ENCODE measurements at places on chromosomes 13 and 19.
A peak's percentile ranks its signal among the peaks of the same experiment; 100 is the strongest.

DNA sequence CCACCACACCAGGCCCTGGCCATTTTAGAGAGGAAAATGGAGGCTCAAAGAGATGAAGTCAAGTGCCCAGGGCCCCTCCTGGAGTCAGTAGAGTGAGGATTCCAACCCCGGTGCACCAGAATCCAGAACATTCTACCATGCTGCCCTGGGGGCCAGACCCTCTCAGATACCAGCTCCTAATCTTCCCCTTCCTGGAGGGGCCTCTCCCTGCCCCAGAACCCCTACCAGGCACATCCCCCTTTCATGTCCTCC, 11.1 kb downstream of the CAPN12 start:
- no peak for DNase-seq

GRCh38 chr13:51678420-51678819, 94.2 kb downstream of the WDFY2 start:
- no peak for DNase-seq

DNA sequence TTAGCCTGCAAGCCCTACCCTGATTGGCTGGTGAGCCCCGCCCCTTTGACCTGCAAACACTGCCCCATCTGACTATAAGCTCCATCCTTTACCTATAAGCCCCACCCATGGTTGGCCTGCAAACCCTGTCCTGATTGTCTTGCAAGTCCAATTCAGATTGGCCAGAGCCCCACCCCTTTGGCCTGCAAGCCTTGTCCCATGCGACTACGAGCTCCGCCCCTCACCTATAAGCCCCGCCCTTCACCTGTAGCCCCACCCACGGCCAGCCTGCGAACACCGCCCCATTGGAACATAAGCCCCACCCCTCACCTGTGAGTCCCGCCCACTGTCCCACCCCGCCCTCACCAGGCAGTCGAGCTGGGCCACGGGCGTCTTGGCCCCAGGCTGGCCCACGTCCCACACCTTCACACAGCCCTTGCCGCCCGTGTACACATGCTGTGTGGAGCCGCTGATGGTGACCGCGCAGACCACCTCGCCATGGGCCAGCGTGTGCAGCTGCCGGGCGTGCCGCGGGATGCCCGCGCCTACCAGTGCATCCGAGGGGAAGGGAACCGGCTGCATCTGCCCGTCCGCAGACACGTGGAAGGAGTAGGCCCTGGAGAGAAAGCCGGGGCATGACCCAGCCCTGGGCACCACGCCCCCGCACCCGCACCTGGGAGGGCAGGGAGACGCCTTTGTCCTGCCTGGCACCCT, 22.9 kb downstream of the TLE2 start:
- DNase-seq = no peak

GRCh38 chr13:111874981-111875380, 192.0 kb upstream of the SOX1 start:
- DNase-seq = no peak

GRCh38 chr13:44578067-44578400, 1.9 kb upstream of the TSC22D1 start:
- no peak for DNase-seq

GRCh38 chr13:67574320-67575233, 344.4 kb upstream of the PCDH9 start:
- DNase-seq = no peak

DNA sequence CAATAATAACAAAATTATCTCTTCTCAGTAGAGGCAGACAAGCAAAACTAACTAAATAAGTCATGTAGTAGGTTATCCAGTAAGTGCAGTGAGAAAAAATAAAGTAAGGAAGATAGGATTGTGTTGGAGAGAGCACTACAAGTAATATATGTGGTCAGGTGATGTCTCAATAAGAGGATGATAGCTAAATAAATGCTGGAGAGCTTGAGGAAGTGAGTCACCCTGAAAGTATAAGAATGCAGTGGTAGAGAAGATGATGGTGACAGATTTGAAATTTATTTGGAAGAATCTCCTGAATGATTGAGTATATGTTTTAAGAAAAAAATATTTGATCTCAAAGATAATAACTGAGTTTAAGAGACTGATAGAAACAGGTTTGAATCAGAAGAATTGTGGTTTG, 152.2 kb upstream of the PRR20A start:
- no peak for DNase-seq

GRCh38 chr13:20980430-20980829, 77.9 kb upstream of the XPO4 start:
- DNase-seq = no peak

- peak; percentile 16 for DNase-seq
Measured at GRCh38 chr19:12596927-12597548, 13.6 kb downstream of the ZNF490 start.

GRCh38 chr13:27053210-27053884, 118.3 kb downstream of the USP12 start:
- no peak for DNase-seq

GRCh38 chr13:98368019-98368418, 190.9 kb upstream of the RNF113B start:
- no peak for DNase-seq

- no peak for DNase-seq
Measured at GRCh38 chr13:21069561-21070004, 8.2 kb upstream of the LATS2 start.

GRCh38 chr13:102317593-102317992, 84.3 kb downstream of the FGF14 start:
- no peak for DNase-seq

DNA sequence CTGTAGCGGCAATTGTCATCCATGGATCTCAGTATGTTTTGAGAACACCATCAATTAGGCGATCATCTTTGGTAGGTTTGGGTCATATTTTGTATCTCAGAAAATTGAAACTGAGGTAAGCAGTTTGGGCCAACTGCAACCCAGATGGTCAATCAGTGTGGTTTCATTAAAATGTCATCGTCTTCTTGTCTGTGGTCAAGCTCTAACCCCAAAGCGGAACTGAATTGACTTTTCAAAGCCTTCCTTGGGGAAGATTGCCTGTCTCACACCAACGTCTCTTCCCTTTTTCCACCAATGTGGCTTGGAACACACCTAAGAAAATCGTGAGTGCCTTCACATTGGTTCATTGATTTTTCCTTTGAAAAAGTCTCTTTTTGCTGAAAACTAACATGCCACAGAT, 56.3 kb upstream of the UBAC2 start:
- DNase-seq = no peak

DNA sequence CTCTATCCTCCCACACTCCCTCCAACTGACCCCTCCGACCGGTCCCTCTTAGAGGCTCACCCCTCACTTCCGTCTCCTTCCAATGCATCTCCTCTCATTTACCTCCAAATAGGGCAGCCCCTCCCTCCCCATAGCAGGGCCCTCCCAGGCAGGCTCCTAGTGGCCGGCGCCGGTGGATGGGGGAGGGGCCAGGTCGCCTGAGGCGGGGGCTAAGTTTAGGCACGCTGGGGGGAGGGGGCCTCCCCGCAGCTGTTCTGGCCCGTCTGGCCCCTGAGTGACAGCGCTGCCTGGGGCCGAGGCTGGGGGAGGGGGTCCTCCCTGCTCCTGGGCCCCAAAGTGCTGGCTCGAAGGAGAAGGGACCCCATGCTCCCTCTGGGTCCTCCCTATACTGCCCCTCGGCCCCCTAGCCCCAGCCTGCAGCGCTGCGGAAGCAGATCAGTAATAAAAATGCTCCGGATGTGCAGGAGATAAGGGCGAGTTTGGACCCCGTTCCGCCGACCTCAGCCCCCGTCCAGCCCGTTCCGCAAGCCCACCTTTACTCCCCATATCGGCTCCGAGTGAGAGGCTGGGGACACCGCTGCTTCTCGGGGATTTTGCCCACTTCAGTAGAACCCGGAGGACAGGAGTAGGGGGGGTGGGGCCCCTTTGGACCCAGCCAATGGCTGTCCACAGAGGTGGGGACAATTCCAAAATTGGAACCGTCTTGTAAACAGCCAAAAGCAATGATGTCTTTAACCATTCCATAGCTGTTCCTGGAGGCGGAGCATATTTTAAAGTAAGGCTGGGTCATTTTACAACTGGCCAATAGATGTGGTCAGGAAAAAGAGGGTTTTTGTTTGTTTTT, 4.0 kb downstream of the RTN2 start:
- peak; percentile 51 for DNase-seq

- DNase-seq = no peak
Measured at GRCh38 chr13:112342841-112343361, 33.3 kb upstream of the SPACA7 start.

DNA sequence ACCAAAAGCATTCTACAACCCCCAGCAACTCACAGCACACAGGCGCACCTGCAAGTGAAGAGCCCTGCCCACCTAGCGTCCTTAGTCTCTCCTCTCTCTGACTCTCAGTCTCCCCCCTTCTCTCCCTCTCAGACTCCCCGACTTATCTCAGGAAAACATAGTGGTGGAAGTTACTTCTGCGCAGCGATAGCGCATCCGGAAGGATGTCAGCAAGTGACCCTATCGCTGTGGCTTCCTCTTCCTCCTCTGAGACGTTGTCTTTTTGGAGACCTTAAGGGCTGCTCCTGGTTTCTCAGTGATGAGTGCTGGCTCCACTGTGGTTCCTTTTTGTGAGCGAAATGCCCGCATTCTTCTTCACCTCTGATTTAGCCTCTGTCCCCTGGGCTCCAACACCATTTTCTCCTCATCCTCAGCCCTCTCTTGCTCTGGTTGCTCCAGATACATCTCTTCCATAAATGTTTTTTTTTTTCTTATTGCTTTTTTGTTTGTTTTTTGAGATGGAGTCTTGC, 1.4 kb upstream of the YIF1B start:
- no peak for DNase-seq

- no peak for DNase-seq
Measured at GRCh38 chr13:30463787-30464495, 1.8 kb downstream of the HMGB1 start.

DNA sequence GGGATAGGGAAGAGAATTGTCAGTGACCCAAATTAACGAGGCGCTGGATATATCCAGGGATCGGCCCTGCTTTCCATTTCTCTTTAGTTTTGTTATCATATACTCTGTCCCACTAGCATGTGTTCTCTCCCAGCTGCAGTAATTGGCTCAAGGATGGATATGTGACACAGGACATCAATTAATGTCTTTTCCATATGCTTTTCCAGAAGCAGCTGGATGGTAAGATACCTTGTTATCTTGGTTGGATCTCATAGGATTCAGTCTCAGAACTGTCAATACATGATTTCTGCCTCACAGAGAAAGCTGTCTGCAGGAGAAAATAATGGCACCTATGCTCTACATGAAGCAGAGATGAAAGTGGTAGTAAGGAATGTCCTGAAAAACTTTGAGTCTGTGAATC, 157.1 kb upstream of the SPRY2 start:
- no peak for DNase-seq

- DNase-seq = no peak
Measured at GRCh38 chr19:33469171-33470039, 52.2 kb downstream of the PEPD start.

DNA sequence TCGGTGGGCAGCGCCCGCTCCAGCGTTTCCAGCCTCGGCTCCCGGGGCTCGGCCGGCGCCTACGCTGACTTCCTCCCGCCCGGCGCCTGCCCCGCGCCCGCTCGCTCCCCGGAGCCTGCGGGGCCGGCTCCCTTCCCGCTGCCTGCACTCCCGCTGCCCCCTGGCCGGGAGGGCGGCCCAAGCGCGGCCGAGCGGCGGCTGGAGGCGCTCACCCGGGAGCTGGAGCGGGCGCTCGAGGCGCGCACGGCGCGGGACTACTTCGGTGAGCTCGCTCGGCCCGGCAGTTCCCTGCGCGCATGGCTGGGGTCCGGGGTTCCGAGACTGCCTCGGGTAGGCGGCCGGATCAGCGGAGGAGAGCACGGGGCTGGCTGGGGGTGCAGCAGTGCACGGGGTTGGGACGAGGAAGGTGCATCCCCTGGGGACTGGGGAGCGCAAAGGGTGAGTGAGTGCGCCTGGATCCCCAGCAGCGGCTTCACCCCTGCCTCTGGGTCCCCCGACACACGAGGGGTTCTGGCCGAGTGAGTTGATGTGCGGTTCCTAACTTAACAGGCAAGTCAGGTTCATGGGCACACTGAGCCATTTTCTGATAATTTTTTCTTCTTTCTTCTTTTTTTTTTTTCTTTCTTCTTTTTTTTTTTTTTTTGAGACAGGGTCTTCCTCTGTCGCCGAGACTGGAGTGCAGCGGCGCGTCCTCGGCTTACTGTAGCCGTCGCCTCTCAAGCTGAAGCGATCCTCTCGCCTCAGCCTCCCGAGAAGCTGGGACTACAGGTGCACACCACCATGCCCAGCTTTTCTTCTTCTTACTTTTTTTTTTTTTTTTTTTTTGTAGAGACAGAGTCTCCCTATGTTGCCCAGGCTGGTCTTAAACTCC, 1.1 kb downstream of the WTIP start:
- DNase-seq = peak; percentile 5

DNA sequence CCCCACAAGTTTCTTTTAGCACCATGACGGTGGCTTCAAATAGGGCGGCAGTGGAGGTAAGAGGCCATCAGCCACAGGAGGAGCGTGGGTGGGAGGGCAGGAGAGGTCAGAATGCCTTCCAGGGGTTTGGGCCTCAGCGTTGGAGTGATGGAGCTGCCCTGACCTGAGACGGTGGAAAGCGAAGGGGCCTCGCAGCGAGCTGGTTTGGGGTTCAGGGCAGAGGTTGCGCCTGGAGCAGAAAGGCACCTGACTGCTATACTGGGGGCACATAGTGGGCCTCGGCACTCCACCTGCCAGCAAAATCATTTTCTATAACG, 382 bp upstream of the NAXD start:
- DNase-seq = no peak

GRCh38 chr19:32471095-32471494, 65.5 kb downstream of the DPY19L3 start:
- DNase-seq = no peak

DNA sequence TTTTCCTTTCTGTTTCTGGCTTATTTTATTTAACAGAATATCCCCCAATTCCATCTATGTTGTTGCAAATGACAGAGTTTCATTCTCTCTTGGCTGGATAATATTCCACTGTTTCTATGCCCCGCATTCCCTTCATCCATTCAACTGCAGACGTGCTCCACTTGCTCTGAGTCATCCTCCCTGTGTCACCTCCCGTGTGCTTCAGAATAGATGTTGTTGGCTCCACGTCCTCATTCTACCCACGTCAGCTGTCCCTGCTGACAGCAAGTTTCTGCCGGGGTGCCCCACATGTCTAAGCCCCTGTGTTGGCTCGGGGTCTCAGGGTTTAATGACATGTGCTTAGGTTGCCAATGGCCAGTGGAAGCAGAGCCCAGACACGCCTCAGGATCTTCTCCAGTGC, 1041.0 kb downstream of the UQCRFS1 start:
- DNase-seq = no peak

DNA sequence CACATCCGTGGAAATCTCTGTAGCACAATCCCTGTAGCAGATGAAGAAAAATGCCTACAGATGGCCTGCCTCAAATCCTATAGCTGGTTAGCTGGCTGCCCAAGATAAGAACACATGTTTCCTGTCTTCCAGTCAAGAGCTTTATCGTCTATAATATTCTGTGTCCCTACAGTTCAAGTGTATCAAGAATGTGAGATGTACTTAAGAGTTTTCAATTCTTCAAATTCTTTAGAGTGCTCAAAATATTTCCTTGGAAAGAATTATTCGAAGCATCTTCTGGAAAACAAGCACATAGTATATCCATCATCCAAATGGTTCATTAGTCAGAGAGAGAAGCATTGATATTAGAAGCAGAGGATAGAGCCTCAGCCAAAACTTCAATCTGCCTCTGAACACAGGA, 239.8 kb downstream of the COG6 start:
- DNase-seq = no peak

GRCh38 chr13:89684896-89685295, 1662.6 kb upstream of the MIR17HG start:
- DNase-seq = no peak
